ENCODE measurements at places on chromosomes 2 and 18.

GRCh38 chr2:10549621-10550020 lies 101.5 kb upstream of the ODC1 start:
- DNase-seq, result no peak

DNA sequence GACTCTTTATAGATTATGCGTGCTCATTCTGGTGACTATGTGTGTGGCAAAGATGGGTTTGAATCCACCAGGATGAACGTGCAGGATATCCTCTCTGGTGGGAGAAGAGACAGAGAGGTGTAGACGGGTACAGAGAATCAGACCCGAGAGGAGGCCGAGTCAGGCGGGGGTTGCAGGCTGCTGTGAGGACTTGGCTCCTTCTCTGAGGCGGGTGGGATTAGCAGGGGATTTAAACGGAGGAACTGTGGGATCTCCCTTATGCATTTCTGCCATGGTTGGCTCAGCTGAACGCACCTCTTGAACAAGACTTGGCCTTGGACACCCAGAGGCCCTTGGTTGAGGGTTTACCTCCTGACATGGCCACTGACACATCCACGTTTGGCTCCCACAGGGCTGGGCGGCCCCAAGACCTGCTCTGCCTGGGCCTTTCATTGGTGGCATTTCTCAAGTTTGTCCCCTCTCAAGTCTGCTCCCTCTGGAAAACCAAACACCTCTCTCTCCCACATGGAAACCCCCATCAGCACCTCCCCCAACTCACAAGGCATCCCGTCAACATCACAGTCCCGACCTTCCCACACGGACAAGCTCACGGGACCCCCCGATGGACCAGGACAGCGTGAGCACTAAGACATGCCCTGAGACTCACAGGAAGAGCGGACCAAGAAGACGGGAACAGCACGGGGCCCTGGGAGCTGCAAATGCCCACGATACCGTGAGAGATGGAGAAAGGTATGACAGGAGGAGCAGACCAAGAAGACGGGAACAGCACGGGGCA lies 158.3 kb downstream of the RTP5 start:
- DNase-seq, result no peak

DNA sequence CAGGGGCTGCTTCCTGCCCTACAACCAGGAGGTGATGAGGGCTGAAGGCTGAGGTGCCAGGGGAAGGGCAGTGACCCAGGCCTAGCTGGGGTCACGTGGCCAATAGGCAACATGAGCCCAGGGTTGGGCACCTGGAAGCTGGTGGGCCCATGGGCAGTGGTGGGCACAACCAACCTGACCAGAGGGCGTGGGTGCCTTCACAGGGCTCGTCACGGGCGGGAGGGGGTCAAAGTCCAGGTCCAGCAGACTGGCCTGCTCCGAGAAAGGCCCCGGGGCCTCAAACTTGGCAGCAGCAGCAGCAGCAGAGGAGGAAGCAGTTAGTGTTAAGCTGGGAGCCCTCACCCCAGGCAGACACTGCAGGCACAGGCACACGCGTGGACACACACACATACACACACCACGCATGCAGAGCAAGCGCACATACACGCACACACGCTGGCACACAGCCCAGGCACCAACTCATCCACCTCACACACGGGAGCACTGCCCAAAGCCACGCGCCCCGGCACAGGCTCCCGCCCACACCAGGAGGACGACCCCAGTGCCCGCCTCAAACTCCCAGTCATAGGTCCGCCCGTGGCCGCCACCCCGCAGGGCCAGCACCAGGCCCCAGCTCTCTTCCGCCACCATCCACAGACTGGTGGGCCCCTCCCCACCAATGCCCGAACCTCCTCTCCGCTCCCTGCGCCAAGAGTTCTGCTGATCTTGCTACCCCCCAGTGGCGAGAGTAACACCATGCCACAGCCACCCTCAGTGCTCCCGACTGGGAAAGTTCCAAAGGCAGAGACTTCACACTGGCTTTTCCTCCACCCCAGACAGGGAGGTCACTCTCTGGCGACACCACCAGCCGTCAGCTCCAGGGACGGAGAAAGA lies 53.0 kb downstream of the BIN1 start:
- no peak for DNase-seq

GRCh38 chr2:127049927-127050802 lies 56.8 kb downstream of the BIN1 start:
- peak; percentile 72 for DNase-seq

DNA sequence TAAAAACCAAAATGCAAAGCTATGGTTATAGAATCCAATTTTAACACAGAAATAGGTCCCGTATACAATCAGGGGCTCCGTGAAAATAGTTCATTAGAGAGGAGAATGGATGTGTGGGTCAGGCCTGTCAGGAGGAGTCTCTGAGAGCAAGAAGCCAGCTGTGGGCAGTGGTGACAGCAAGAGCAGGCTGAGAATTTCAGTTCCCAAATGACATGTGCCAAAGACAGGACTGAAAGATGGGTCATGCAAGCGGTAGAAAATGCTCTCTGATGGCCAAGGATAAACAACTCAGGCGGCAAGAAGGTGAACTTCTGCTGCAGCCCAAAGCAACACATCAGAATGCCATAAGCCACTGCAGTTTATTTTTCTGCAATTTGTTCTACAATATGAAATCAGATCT lies 100.4 kb downstream of the CCDC141 start:
- DNase-seq, result no peak

GRCh38 chr2:149931486-149931885 lies 343.9 kb upstream of the MMADHC start:
- no peak for DNase-seq

GRCh38 chr2:194705398-194705797 lies 951.6 kb upstream of the SLC39A10 start:
- no peak for DNase-seq

DNA sequence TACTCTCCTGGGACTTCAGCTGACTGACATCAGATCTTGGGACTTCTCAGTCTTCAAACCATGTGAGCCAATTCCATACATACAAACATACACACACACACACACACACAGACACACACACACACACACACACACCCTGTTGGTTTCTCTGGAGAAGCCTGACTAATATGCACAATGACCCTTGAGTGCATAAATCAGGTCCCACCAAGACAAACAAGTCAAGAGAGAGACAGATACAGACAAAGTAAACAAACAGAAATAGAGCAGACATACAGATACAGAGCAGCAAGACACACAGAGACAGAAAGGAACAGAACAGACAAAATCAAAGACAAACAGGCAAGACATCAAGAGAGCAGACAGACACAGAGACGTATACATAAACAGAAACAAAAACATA lies 43.8 kb upstream of the DDX18 start:
- no peak for DNase-seq

DNA sequence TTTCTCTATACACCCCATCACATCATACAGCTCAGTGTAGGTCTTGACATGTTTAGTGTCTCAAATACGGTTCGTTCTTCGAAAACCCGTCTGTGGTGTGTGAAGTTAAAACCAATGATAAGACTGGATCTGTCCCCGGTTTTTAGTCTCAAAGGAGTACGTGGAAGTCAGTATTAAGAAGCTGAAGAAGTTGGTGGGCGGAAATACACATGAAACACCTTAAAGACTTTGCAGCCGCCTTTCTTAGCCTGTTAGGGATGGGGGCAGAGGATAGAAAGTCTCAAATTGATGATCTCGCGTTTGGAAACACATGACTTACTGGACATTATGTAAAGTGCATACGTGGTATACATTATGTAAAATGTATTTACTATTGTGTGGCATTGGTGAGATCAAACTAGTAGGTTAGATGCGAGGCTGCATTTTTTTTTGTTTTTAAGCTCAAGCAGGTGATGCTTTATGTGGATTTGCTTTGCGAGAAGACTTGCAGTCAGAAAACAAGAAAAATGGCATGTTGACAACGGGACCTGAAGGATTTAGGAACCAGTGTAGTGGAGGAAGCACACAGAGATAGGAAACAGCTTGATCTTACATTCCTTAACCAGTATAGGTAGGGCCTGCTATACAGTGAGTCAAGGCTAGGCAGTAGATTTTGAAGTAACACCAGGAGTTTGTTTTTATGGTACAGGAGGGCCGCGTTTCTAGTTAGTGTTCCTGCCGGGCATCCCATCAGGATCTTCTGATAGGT lies 1.2 kb downstream of the CNOT11 start:
- DNase-seq, result peak; percentile 22

GRCh38 chr2:147108548-147108947 lies 736.3 kb upstream of the ACVR2A start:
- no peak for DNase-seq
